ENCODE measurements at places on chromosomes 7 and 10. TPM values are rescaled to one million over a fixed set of nuclear protein-coding genes. Genes with fewer than 3 reads are reported as not detected.

DNA sequence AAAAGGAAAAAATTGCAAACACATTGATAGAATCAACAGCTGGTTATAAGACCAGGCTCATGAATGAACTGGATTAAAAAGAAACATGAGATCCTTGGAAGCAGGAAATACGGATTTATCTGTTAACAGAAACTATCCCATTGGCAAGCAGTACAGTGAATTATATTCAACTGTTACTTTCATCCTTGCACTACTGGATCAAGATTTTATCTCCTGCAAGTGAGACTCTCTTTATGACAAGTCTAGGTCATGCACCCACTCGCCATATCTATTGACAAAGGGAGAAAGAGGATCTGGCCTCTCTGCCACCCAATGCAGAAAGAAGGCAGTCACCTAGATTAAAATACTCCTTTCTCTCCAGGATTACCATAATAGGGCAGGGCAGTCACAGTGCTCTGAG lies 41.4 kb downstream of the CSTF2T start:
- DNase-seq = no peak

GRCh38 chr7:68147614-68148238 lies 1151.1 kb downstream of the TYW1 start:
- no peak for DNase-seq

- no peak for DNase-seq
These were observed 190.2 kb downstream of the REEP3 start for GRCh38 chr10:63711361-63711760.

Gene IQUB
- 6.9 TPM for total RNA-seq

DNA sequence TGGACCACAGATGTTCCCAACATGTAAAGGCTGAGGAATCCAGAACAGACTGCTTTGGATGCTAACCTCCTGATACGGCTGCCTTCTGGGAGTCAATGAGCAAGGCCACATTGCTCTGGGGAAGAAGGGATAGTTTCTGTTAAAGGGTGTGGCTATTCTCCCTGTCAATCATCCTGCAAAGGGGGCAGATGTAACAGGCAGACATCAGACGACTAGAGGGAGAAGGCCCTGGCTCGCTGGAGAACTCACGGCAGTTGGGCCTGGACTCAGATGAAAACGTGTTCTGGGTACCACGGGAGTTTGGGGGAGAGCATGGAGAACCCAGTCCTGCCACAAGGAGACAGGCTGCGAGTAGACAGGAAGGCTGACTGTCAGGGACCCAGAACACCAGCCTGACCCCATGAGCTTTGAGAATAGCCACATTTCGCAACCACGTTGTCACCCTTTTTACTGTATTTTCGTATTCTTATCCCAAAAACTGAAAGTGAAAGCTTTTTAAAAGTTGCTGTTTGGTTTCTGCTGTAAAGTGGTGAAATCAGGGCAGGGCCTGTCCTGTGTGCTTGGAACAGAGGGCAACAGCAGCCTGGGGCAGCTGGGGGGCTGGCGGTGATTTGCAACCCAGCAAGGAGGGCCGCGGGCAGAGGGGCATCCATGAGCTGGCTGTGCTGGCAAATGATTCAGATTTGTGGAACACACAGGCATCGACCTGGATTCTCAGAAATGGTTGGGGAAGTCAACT lies 95.3 kb downstream of the MYOF start:
- peak; percentile 59 for DNase-seq

Measured in kidney (tissue), 22 donors.